Mucosa of gallbladder (tissue), 1 donor: ENCODE measurements at places on chromosomes 1 and 21.
A peak's percentile ranks its signal among the peaks of the same experiment; 100 is the strongest.

- DNase-seq: no peak
These were observed at the start of gene LMX1A for GRCh38 chr1:165355977-165356811. Gene LMX1A (minus strand): TSS chr1:165356715. CDS start chr1:165355559, 1,156 bp downstream.

GRCh38 chr21:35329940-35330660 is 281.0 kb upstream of the RUNX1 start:
- no peak for DNase-seq

GRCh38 chr1:62386351-62387121 is 50.3 kb upstream of the USP1 start:
- no peak for DNase-seq

DNA sequence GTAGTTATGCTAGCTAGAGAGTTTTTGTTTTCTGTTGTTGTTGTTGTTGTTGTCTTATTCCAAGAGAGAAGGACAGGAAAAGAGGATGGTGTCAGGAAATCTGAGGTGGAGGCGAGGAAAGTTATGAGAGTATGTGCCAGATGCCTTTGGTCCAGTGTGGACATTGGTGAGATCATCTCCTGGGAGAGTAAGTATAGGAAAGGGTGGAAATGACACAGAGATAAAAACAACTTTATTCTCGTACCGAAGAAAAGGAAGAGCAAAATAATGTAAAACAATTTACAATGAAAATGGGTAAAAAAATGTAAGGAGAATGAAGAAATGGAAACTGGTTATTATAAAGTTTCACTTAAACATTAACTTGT is 97.4 kb upstream of the ADGRL2 start:
- DNase-seq: no peak

DNA sequence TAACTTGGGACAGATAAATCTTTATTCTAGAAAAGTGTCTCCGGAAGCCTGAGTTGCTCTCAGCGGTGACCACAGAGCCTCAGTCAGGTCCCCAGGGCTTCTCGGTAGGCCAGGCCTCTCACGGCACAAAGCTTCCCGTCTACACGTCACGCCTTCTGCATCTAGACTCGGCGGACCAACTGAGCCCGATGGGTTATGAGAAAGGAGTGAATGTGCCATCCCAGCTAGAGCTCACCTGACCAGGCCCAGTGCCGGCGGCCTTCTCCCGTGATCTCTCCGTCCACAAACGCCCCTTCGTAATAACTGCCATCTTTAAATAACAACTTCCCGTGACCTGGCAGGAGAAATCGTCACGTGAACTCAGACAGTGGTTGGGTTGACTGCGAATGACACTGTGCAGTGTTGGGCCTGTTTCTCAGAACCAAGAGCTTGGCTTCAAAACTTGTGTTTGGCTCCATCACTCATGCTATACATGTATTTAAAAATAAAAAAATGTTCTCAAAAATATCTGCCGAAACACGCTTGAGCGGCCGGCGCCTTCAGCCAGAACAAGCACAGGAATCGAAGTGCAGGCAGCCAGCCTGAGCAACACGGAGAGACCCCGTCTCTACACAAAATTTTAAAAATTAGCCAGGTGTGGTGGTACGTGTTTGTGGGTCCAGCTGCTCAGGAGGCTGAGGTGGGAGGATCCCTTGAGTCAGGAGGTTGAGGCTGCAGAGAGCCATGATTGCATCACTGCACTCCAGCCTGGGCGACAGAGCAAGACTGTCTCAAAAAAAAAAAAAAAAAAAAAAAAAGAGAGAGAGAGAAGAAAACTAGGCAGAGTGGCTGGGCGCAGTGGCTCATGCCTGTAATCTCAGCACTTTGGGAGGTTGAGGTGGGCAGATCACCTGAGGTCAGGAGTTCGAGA is 3.1 kb downstream of the MORN1 start:
- DNase-seq: no peak

- DNase-seq: no peak
These were observed 78.0 kb downstream of the OBSCN start for GRCh38 chr1:228285661-228286504.

DNA sequence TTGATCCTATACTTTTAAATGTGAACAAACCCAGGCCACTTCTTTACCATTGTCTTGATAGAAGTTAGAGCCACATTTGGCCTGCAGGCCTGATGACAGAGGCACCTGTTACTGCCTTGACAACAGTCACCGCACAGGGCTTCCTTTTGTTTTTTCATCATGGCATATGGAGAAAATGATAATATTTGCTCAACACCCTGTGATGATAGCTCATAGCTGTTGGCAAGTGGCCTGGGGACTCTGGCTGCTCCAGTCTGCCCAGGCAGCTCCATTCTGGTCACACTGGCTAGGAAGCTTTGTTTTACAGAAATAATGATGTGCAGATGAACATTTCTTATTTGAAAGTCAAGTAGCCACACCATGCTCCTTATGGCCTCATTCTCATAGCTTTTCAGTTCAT is 89.6 kb upstream of the GPR88 start:
- DNase-seq: no peak

- no peak for DNase-seq
These were observed 333.6 kb downstream of the DUSP10 start for GRCh38 chr1:221408117-221408803.

DNA sequence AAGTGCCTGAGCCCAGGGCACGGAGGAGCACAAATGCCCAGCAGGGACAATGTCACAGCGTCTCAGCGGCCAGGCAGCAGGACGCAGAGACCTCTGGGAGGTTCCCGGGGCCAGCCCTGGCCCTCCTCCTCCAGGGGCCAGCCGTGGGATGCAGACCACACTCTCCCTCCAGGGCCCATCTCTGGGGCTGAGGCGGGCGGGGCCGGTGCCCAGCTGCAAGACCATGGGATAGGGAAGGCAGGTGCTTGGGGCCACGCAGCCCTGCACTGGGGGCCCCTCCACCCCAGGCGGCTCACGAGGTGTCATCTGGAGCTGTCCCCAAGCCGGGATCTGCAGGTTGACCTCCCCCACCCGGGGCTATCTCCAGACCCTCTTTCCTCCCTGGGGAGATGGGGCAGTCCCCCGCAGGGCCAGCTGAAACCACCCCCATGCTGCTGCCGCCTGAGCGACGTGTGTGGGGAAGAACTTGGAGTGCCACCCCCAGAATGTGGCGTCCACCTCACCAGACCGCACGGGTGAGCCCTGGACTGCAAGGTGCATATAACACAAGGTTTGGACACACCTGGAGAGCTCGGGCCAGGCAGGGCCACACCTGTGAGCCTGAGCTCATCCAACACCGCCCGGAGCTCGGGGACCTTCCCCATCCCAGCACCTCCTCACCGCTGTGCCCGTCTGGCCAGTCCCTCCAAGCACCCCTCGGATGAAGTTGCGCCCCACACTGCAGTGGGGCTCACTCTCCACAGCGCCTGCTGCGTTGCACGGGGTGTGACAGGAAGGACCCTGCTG is 4.1 kb upstream of the TTLL10 start:
- no peak for DNase-seq

DNA sequence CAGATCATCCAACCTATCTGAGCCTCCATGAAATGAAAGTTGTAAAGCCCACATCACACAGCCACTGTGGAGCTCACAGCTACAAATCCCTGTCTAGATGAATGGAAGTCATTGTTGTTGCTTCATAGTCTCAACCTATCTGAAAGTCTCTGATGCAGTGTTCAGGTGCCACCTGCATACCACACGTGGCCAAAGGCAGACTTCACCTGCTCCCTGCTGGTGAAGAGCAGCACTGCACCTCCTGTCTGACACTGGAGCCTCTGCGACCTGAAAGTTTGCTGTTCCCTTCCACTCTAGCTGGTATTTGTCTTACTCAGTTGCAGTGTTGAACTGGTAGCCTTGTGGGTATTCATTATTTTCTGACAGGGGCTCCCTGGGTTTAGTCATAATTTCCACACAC is 18.4 kb downstream of the LORICRIN start:
- DNase-seq: no peak

- DNase-seq: peak; percentile 67
These were observed 775 bp upstream of the EFCAB14 start for GRCh38 chr1:46719689-46720088.

- no peak for DNase-seq
These were observed 8.6 kb downstream of the ALPL start for GRCh38 chr1:21517660-21518480.

GRCh38 chr1:41662061-41662764 is 177.7 kb upstream of the EDN2 start:
- peak; percentile 69 for DNase-seq

DNA sequence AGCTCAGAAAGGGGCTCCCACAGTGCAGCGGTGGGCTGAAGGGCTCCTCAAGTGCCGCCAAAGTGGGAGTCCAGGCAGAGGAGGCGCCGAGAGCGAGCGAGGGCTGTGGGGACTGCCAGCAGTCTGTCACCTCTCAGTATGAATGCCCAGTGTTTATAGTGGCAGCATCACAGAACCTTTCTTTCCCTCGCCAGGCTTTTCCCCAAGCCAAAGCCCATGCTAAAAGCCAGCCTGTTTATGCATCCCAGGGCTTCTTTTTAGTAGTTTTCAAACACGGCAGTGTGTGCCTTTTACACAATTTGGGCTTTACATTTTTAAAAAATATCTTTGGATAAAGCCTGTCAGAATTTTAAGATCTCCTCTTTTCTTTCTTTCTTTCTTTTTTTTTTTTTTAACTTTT is 70.6 kb downstream of the CENPF start:
- no peak for DNase-seq

GRCh38 chr1:165595246-165595938 is 35.6 kb upstream of the MGST3 start:
- no peak for DNase-seq
